ENCODE measurements at places on chromosomes 11 and 22.
A peak's percentile ranks its signal among the peaks of the same experiment; 100 is the strongest.

GRCh38 chr11:73230931-73231330 lies 12.8 kb downstream of the P2RY2 start:
- DNase-seq = no peak

DNA sequence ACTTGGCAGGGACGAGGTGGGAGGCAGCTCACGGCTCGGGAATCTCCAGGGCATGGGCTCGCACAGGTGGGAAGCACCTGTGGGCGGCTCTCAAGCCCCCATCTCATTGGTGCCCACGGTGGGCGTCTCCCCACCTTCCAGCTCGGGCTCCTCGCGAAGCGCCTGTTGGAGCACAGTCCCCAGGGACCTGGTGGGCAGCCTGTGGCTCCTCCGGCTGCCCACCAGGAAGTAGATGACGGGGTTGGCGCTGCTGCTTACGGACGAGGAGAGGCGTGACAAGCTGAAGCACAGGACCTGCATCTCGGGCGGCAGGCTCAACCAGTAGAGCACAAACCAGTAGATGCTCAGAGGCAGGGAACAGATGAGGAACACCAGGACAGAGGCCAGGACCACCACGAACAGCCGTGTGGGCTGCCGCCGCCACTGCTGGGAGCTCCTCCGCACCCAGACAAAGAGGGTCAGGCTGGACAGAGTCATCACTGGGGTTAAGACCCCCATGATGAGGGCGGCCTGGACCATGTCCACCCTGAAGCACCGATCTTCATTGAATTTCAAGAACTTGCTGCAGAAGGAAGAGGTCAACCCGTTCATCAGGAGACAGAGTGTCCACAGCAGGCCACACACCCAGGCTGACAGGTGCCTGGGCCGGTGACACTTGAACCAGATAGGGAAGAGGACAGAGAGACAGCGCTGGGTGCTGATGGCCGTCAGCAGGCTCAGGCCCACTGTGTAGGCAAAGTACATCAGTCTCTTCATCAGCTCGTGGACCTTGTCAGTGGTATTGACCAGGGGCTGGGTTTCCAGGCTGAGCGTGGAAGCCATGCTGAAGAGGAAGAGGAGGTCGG lies 633 bp downstream of the MRGPRD start:
- no peak for DNase-seq

DNA sequence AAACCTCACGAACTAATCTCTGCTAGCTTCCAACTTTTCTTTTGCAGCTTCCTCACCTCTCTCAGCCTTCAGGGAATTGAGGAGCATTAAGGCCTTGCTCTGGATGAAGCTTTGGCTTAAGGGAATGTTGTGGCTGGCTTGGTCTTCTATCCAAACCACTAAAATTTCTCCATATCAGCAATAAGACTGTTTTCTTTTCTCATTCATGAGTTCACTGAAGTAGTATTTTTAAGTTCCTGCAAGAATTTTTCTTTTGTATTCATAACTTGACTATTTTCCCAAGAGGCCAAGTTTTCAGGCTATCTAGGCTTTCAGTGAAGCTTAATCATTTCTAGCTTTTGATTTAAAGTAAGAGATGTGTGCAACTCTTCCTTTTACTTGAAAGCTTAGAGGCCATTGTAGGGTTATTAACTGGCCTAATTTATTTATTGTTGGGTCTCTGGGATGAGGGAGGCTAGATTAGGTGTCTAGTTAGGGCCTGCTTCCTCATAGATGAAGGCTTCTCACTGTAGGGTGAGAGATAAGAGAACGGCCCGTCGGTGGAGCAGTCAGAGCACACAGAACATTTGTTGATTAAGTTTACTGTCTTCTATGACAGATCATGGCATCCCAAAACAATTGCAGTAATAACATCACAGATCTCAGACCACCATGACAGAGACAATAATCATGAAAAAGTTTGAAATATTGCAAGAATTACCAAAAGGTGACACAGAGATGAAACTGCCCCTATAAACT lies 33.2 kb downstream of the CSF2RB start:
- no peak for DNase-seq

- DNase-seq = no peak
Measured at GRCh38 chr22:44677871-44678555, 24.0 kb upstream of the PRR5 start.

DNA sequence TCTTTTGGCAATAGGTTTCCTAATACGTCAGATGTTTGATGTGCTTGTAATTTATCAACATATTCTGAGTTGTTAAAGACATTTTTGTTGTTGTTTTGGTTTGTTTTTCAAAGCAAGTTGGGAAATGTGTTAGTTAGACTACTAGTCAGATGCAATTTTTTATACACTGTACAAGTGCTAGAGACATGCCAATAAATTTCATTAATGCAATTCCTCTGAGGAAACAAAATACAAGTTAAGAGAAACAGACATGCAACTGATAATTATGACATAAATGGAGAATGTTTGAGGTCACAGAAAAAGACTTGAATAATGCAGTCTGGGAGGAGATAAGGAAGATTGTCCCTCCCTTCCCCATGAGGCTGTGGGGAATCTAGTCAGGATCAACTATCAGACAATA lies 5.9 kb downstream of the OR51T1 start:
- DNase-seq = no peak

DNA sequence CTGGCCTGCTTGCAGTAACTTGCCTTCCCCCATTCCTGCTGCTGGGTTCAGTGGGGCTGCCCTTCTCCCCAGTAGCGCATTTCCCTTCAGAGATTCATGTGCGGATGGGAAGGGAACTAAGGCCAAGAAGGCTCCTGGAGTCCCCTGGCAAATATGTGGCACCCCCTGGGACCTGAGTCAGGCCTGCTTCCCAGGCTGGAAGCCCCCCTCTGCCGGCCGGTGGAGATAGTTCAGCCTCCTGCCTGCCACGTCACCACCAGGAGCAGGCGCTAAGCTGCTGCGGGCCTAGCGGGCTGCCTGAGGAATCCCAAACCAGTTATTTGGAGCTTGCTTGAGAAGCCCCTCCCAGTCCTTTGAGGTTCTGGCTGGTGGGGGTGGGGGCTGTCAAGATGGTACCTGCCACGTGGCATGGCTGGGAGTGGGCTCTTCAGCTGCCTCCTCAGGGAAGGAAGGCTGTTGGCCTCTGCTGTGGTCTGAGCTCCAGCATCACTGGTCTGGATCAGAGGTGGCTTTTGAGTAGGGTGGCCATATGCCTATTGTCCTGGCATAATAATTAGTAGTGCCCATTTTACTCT lies 2.0 kb downstream of the SERPINH1 start:
- DNase-seq = no peak

- DNase-seq = no peak
Measured at GRCh38 chr11:43101113-43101512, 210.7 kb upstream of the API5 start.

DNA sequence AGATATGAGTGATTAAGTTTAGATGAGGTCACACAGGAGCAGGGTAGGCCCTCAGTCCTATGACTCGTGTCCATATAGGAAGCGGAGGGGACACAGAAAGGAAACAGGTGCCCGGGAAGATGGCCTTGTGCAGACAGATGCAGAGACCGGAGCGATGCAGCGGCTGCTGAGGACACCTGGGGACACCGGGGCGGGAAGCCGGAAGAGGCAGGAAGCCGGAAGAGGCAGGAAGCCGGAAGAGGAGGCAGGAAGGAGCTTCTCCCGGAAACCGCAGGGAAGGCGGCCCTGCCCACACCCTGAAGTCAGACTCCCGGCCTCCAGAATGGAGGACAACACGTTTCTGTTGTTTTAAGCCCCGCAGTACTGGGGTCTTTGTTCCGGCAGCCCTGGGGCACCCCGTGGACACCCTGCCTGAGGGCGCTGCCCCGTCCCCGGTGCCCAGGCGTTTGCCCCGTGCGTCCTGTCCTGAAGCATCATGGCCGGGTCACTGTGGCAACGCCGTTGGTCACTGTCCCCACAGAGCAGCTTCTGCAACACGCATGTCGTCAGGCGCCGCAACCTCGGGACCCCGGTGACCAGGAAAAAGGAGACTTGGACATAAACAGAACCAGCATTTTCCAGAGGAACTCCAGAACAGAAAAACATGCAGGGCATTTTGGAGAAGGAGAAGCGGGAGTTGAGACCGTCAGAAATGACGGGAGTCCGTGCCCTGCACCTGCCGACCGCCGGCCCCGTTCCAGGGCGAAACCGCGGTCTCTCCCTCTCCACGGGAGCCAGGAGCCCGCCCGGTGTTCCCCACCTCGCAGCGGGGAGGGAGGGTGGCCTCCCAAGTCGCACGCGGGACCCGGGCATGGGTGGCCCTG lies 103.4 kb downstream of the BRD1 start:
- peak; percentile 60 for DNase-seq

DNA sequence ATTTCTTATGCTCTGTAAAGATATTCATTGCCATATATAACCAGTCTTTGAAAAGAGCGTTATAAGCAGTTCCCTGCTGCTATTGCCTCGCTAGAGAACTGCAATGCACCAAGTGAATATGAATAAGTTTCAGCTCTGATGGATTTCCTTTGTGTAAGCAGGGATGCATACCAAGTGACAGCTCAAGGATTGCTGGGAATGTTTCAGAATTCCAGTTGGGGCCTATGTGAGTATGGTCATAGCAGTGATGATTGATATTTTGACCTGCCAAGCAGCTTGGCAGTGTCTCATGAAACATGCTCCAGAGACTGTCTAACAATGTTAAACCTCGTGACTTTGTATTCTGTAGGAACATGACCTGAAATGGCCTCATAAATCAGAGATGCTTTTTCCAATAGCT lies 312.6 kb downstream of the C11orf87 start:
- DNase-seq = no peak

DNA sequence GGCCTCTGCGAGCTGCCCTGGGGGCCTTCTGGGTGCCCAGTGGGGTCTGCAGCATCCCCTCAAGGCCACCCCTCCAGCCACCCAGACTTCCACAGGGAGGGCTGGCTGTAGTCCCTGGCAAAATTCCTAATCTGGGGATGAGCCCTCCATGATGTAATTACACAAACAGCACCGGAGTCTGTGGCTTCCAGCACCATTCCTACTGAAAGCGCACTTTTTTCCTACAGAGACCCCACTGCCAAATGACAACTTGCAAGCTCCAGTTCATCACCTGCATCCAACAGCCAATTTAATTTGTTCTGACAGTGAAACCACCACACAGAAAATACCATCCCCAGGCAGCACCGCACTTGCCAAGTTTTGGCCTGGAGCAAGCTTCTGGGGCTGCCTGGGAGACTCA lies 70.4 kb downstream of the TRMU start:
- no peak for DNase-seq

DNA sequence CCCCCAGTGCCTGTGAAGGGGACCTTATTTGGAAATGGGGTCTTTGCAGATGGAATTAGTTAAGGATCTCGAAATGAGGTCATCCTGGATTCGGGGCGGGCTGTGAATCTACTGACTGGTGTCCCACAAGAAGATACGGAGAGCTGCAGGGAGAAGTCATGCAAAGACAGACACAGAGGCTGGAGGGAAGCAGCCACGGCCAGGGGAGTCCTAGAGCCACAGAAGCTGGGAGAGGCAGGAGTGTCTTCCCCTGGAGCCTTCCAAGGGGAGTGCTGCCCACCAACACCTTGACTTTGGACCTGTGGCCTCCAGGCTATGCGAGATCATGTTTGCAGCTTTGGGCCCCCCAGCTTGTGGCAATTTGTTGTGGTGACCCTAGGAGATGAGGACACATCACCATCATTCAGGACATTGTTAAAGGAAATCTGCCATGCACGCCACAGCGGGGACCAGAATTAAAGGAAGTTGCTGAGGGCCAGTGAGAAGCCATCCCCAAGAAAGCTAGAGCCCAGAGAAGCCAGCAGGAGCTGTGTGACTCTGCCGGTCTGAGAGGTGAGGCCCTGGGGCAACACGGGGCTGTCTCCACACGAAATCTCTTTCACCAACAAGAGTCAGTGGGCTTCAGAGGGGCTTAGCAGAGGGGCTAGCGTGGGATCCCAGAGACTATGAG lies 434.7 kb downstream of the BRD1 start:
- no peak for DNase-seq

DNA sequence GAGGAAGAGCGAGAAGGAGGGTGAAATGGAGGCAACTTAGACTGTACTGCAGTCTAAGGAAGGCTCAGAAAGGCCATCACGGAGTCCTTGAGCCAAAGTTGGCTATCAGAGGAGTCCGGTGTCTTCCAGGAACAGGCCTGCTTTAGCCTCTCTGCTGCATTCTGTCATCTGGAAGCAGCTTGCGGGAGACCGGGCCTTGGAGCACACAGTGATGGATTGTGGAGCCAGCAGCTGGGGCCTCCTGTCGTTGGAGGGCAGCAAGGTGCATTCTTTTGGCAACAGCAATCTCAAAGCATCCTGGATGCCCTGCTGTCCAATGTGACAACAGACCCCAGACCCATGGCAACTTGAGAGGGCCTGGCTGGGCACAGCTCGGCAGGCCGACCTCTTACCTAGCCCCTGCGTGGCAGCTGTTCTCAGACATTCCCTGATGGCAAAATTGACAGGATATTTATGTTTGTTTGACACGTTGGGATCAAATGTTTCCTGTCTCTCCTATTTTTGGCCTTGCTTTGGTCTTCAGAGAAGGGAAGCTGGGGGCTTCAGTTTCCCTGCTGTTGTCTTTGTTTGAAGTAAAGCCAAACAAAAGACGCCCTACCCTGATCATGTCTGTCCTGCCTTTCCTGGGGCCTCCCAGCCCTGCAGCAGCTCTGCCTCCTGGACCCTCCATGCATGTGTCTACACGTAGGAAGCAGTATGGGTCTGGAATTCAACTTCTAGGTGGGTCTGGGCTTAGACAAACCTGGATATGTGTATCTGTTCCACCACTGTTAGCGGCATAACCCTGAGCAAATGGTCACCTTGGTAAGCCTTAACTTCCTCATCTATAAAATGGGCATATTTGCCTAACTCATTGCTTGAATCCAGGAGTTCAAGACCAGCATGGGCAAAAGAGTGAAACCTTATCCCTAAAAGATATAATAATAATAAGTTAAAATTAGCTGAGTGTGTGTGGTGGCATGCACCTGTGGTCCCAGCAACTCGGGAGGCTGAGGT lies 43.9 kb upstream of the LMO2 start:
- no peak for DNase-seq

DNA sequence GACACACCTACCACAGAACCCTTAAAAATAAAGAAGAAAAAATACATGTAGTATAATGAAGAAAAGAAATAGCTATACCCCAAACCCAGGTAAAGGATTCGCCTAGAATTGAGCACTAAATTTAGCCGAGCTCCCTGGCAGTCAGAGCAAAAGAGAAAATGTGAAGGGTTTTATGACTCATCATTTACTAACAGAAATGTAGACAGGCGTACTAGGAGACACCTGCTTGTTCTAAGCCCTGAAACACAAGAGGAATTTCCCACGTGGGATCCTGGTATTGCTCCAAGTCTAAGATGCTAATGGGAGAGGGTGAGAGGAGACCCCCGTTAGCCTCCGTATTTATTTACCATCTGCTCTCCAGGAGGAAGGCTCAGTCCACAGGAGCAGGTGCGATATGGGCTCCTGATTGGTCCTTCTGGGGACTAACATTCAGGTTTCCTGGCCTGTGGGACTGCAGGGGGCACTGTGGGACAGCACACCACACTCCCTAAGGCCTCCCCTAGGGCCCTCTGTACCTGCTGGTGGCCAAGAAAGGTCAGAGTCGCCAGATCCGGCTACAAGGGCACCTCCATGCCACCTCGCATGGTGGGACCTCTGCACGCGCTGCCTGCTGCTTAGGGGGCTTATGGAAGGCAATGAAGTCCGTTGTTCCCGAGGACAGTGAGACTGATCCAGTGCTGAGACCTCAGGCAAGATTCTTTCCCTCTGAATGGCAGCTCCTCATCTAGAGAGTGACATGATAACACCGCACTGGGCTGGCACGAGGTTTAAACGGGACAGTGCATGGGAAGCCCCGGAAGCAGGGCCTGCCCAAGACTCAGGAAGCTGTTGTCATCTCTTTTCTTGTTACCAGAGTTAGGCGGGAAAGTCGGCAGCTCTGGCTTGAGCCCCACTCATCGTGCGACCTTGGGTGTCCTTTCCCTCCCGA lies 25.8 kb downstream of the KCNC1 start:
- DNase-seq = peak; percentile 53

GRCh38 chr11:72244060-72244360 lies at the start of gene PHOX2A:
TSS of gene PHOX2A (minus strand) at chr11:72244176. CDS start at chr11:72244004, 172 bp downstream.
- DNase-seq = no peak

Data from activated CD4-positive, alpha-beta T cell treated with anti-CD3 and anti-CD28 coated beads for 48 hours (primary cell).